Left renal cortex interstitium (tissue), 4 donors: ENCODE measurements at places on chromosomes 7 and 10. TPM values are rescaled to one million over a fixed set of nuclear protein-coding genes. Genes with fewer than 3 reads are reported as not detected.

DNA sequence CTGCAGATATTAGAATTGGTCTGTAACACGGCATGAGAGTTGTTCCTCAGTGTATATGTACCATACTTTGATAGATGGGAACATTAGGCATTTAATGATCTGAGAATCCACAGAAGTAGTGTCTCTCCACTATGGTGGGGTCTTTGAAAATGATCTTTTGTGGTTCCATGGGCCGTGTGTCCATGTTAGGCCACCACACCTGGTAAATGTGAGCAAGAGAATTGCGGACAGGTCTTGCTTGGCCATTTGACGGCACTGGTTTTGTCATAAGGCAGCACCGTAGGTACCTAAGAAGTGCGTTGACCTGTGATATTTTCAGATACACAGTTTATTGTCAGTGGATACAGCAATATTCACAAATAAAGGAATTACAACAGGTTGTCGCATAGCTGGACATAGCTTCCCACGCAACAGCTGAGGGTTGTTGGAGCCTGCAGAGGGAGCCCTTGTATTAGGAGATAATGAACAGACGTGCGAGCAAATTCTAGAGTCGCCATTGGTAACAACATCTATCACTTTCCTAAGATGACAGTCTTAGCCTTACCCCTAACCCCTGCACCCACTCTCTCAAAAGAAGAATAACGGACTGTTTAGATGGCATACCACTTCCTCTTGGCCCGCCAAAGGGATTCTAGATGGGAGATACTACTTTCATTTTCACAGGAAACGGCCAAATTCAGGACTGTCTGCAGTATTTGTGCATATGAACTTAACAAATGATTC is 111.4 kb downstream of the COL28A1 start:
- DNase-seq: no peak

DNA sequence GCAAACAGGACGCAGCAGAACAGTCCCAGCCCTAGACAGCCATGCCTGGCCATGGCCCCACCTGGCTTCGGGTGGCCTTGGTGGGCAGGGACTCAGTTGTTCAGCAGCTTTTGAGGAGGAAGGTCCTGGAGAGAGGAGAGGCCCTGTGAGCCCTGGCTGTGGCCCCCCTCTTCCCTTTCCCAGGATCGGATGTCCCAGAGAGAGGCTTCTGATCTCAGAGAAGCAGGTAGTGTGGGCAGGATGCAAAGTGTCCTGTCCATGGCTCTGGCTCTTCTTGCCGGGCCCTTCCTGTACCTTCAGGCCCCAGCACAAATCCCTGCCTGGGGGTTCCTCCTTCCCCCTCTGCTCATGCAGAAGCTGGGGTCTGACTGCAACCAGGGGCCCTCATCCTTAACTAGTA is 1.6 kb downstream of the PRRT4 start:
- DNase-seq: no peak

GRCh38 chr7:71286924-71287323 is 155.0 kb downstream of the GALNT17 start:
- no peak for DNase-seq

DNA sequence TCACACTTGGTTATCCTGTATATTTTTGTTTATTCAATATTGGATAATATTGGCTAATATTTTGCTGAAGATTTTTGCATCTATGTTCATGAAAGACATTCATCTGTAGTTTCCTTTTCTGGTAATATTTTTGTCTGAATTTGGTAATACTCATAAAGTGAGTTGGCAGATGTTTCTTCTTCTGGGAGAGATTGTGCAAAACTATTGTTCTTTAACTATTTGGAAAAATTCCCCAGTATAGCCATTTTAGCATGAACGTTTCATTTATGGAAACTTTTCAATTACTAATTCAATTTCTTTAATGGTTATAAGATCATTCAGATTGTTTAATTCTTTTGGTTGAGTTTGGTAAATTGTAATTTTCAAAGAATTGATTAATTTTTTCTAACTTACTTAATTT is 560.8 kb upstream of the FZD8 start:
- no peak for DNase-seq

The GPR15LG gene
- polyA plus RNA-seq: 0.22 TPM
